ENCODE measurements at places on chromosomes 7 and 10.

DNA sequence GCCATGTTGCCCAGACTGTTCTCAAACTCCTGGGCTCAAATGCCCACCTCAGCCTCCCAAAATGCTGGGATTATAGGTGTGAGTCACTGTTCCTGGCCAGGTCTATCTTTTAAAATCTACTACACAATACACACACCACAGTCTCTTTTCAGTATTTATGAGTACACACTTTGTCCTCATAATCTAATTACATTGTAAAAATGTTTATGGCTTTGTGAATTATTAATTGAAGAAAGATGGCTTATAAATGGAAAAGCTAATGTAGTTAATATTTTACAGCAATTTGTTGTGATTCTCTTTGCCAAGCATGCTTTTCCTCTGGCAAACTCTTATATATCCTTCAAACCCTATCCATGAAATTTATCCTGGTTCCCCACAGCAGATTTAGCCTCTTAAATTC is 22.0 kb downstream of the LAMB4 start:
- no peak for DNase-seq

- DNase-seq: no peak
Observed at GRCh38 chr7:10998996-10999757, 25.5 kb downstream of the PHF14 start.

- DNase-seq: no peak
Observed at GRCh38 chr10:71349406-71349805, 30.3 kb downstream of the SLC29A3 start.

DNA sequence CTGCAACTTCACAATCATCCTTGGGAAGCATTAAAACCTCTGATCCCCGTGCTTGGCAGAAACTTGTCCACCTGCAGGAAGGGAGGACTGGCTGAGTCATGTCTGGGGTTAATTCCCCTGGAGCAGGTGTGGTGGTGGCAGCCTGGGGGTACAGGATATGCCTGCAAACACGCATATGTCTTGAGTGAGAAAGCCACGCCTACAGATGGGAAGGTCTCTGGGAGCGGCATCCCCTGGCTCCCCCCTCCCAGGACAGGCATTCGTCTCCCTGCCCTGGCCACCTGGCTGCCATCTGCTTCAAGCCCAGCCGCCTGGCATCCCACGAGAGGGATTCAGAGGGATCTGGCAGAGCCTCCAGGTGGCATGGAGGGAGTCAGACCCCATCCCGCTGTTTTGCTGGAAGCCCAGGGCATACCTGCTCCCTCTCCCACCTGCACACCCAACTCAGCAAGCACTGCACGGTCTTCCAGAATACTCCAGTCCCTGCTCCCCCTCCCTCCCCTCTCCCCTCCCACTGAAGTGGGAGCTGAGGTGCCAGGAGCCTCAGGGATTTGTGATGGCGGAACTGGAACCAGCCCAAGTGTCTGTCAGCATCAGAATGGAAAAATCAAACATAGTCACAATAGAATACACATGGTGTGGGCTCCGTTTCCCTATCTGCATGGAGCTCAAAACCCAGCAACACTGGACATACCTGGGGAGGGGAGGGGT is 61.0 kb downstream of the CAMK2B start:
- no peak for DNase-seq

DNA sequence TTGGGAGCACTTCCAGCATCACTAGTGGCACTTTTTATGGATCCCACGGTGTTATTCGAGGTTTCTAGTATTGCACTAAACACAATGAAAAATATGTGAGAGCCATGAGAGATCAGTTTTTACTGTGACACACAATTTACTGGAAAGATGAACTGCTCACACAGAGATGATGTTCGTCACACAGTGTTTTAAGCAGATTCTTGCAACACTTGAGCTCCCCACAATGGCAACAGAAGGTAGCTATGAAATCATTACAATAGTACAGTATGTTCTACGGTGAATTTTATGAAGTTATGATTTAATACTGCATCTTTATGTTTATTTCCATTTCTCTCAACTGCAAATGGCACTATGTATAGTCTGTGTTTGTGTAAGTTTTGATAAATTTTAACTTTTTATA is 27.4 kb upstream of the ENTPD1 start:
- DNase-seq: no peak

DNA sequence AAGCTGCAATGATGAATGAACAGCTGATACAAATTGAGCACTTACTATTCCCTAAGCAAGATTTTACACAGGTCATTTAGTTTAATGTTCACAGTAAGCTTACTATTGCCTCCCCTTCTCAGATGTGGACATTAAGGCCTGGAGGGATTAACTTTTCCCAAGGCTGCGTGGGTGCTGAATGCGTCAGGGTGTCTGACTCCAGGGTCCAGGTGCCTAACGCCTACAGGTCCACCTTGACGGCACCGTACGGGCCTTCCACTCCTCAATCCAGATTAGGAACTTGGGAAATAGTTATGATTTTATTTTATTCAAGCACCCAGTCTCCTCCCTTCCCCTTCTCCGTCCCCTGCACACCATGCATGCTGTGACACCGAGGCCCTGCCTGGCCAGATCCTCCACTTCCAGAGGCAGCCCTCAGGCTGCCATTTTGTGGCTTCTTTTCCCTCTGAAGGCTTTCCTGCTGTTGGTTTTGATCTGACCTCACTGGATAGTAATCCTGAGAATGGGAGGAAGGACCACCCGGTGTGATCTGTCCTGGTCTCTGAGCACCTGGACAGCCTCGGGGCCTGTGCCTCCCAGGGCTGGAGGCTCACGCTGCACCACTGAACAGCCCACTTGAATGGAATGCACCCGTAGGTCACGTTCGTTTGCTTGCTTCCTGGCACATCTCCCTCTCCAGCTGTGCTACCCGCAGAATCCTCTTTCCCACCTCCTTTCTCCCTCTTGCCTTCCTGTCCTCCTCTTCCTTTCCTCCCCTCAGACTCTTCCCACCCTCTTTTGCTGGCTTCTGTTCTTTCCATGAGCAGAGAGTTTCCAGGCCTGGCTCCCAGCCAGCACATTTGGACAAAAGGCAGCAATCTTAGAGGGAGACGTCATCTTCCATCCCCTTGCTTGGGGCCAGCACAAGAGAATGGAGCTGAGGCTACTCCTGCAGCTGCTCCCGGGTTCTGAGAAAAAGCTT is 14.4 kb downstream of the DENND2A start:
- DNase-seq: no peak

DNA sequence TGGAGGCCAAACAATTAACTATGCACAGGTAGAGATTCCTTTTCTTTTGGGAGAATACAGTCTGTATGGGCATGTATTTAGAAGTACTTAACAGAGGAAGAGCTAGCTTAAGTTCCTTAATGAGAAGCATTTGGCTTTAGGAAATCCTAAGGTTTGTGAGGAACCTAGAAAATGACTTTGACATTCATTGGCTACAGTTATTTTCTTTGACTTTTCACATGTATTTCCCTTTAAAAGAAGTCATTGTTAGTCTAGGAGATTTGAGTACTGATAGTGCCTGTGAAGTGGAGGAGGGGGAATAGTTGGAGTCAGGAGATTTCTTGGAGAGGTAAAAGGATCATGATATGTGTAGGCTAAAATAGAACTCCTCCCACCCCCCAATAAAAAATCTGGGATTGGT is 3.6 kb downstream of the HELLS start:
- no peak for DNase-seq

DNA sequence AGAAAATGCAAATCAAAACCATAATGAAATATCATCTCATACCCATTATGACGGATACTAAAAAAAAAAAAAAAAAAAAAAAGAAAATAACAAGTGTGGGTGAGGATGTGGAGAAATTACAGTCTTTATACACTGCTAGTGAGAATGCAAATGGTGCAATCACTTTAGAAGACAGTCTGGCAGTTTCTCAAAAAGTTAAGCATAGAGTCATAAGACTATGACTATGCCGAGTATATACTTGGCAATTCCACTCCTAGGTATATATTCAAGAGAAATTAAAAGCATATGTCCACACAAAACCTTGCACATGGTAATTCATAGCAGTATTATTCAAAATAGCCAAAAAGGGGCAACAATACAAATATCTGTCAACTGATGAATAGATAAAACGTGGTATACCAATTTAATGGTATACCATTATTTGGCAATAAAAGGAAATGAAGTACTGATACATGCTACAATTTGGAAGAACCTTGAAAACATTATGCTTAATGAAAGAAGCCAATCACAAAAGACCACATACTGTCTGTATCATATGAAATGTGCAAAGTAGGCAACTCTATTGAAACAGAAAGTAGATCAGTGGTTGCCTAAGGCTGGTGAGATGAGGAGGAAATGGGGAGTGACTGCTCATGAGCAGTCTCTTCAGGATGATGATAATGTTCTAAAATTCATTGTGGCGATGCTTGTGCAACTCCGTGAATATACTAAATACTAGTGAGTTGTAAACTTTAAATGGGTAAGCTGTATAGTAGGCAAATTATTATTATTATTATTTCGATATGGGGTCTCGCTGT is 90.1 kb upstream of the NANOS1 start:
- DNase-seq: no peak

GRCh38 chr10:6871128-6871527 is 291.1 kb upstream of the PRKCQ start:
- DNase-seq: no peak

GRCh38 chr7:39211581-39211980 is 233.9 kb downstream of the POU6F2 start:
- no peak for DNase-seq

DNA sequence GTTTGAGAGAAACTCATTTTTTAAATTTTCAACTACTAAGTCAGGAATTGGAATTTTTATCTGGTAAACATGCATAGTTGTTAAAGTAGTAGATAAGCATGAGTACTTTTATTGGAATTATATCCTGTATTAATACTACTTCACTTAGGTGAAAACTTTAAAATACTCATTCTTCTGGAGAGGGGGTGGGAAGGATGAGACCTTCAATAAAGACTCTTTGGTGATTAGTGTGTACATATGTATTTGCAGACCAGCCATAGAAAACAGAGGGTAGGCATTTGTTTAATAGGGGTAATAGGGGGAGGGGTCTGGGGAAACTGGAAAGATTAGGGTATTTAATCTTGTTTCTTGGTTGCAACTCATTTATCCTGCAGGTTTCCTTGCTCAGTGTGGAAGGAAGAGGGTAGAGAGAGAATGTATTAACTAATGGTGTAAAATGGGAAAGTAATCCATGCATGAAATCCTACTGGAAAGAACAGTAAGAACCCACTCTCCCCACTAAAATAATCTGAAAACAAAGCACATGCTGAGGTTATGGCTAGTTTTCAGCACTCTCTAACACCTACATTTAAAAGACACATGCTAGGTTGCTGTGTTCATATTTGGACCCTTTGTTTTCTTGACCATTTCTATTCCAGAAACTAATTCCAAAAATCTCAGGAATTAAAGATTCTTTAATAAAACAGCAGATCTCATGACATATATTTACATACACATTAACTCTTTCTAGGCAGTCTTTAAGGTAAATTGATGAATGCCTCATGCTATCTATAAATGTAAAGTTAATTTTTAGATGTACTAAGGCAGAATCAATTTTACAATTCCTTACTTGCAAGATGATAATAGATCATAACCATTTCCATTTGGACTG is 6.2 kb upstream of the IGF2BP3 start:
- no peak for DNase-seq

DNA sequence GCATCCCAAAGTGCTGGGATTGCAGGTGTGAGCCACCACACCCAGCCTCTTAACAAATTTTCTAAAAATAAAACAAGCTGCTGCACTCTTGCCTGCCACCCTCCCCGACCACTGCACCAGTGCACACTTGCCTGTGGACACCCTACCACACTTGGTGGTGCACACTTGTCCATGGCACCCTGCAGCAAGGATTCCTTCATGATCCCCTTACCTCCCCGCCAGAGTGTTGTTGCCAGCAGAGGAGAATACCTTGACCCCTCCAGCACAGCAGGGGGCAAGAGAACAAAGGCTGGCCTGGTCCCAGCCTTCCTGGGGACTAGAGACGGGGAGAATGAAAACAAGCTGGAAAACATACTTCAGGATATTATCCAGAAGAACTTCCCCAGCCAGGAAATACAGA is 65.9 kb upstream of the KCND2 start:
- no peak for DNase-seq

DNA sequence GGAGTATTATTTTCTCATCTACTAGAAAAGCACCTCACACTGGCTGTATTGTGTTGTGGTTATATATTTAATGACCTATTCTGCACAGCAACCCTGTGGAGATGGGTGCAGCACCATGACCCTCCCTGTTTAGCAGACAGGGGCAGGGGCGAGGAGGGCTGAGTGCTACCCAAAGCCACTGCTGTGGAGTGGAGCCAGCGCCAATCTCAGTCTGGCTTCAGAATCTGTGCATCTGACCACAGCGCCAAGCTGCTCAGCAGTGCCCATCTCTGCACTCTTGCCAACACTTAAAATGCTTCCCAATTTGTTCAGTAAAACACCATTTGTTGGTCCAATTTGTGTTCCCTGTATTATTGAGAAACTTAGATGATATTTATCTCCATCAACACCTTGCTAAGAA is 239.1 kb downstream of the ZMYND11 start:
- no peak for DNase-seq

DNA sequence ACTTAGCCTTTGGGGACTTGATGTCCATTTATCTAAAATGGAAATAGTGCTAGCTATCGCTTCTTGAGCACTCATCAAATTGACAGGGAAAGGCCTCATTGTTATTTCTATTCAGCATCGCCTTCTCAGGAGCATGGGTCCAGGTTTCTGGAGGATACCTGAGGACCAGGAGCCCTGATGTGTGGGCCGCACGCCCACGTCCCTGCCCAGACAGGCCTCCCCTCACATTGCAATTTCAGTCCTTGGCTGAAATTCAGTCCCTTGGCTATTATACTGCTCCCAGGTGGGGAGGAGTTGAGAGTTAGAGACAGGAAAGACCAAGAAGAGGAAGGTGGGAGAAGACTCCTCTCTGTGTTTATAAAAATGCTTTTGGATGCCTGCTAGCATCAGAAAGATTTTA is 38.9 kb downstream of the GPRIN2 start:
- DNase-seq: no peak

DNA sequence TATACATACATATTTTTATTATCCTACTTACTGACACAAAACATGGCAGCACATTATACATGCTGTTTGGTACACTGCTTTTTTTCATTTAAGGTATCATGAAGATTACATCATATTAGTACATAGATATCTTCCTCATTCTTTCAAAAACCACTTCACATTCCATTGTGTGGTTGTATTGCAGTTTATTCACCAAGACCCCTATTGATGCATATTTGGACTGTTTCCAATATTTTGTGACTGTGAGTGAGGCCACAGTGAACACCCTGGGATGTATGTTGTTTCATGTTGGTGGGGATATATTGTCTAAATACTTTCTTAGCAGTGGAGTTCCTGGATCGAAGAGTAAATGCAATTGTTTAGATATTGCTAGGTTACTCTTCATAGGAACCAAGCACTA is 39.0 kb downstream of the TFAM start:
- no peak for DNase-seq

- no peak for DNase-seq
Observed at GRCh38 chr7:47873762-47874161, 74.5 kb downstream of the PKD1L1 start.

Measured in GM19239 (cell line).